ENCODE measurements at places on chromosomes 5 and 9. TPM values are rescaled to one million over a fixed set of nuclear protein-coding genes. Genes with fewer than 3 reads are reported as not detected.

DNA sequence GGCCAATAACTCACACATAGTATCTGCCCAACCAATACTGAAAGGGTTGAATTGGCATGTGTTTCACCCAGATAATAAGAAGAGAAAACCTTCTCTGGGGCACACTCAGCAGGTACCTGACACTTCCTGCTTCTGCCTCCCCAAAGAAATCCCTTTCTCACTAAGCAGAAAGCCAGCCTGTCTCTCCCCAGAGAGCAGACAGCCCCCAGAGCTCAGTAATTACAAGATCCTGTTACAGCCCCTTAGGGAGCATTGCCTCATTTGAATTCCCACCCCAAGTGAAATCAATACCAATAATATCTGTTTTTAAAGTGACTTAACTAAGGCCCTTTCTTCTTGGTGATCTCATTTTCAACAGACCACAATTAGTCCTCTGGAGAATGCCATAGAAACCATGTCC lies 38.5 kb upstream of the FOXI1 start:
- DNase-seq, result no peak

- DNase-seq, result no peak
These were observed 177.9 kb downstream of the C9orf50 start for GRCh38 chr9:129442803-129443511.

DNA sequence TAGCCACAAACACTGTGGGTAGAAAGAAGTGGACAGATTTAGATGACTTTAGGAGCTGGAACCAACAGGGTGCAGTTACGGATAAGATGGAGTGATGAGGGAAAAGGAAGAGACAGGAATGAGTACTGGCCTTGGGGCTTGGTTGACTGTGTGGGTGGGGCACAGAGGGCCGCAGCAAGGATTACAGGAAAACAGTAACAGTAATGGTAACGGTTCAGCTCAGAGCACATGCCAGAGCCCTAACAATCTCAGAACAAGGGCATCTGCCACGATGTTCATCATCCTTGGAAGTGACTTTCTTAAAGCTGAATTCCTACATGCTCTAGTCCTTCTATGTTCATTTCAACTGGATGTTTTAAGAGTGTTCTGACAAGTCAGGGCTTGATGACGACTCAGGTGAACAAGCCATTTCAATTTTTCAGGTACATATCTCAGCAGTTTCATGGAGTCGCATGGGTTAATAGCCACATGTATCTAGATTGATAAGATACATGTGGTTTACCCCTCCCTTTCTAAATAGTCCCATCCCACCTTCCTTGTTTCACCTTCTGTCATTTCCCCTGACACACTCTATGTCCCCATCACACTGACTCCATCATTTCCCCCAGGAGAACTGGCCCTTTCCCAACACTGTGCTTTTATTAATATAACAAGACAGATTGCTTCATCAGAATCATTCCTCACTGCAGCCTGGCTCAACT lies 65.0 kb downstream of the CEMIP2 start:
- no peak for DNase-seq

DNA sequence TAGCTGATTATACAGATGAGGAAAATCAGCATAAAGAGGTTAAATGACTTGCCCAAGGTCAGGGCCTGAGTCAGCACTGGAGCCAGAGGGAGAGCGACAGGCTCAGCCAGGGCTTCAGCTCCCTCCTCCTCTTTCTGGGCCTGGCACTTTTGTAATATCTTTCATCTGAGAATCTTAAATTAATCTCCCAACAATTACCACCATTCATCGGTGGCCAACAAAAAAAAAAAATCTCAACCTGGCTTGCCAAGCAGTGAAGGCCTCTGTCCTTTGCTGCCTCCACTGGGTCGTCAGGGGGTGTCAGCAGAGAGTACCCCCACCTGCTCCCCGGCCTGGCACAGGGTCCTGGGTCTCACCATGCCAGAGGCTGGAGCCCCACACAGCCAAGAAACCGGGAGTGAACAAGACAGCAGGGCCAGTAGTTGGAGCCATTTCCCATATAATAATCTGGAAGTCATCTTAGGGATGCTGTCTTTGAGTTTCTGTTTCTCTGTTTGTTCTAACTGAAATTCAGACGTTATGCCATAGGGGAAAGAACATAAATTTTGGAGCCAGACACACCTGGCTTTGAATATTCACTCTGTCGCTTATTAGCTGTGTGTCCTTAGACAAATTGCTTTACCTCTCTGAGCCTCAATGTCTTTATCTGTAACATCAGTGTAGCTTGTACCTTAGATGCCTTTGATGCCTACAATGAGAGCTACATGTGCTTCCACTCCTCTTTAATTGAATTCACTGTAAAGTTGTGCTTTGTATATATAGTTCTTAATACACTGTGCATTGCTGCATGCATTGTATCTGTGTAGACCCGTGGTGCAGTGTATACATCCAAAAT lies 299.9 kb upstream of the MSX2 start:
- DNase-seq, result no peak

DNA sequence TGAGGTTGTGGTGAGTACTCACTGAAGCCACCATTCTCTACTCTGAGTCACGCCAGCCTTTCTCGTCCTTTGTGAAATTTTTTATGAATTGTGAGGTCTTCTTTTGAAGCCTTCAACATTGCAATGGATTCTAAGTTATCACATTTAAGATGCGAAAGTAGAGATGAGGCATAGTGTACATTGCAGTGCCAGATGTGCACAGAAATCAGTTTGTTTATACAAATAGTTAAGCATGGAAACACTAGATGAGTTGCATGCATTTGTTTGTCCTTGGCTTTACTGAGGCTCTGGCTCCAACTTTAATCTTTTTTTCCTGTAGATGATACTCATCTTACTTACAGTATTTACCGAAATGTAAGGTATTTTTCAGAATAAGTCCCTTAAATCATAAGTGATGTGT lies 453.7 kb upstream of the RIOK2 start:
- DNase-seq, result no peak

DNA sequence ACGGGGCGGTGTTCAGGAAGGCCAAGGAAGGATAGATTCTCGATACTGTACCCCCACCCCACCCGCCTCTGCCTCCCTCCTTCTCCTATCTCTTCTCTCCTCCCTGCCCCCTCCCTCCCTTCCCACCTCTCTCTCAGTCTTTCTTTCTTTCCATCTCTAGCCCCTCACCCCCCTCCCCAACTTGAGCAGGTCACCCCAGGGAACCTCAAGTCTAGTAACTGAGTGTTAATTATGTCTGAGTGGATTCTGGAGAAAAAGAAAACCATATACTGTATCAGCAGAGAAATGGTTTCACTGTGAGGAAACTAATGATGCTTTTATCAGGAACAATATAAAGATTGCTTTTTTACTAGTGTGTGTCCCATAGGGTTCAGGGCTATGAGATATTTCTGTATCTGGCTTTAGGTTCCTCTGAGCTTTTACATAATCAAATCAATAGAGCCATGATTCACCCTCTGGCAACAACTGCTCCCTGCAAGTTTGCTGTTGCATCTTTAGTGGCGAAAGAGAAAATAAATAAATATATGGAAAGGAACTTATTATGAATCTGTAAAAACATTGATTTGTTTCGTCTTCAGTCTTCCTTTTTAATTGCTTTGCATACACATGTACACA lies 639.7 kb downstream of the CCDC171 start:
- peak; percentile 77 for DNase-seq

GRCh38 chr9:37917801-37918664 lies 14.1 kb upstream of the SLC25A51 start:
- no peak for DNase-seq

GRCh38 chr5:88727705-88728313 lies 155.2 kb downstream of the MEF2C start:
- DNase-seq, result peak; percentile 61

- DNase-seq, result no peak
These were observed 192.9 kb downstream of the CRB2 start for GRCh38 chr9:123548741-123549545.

DNA sequence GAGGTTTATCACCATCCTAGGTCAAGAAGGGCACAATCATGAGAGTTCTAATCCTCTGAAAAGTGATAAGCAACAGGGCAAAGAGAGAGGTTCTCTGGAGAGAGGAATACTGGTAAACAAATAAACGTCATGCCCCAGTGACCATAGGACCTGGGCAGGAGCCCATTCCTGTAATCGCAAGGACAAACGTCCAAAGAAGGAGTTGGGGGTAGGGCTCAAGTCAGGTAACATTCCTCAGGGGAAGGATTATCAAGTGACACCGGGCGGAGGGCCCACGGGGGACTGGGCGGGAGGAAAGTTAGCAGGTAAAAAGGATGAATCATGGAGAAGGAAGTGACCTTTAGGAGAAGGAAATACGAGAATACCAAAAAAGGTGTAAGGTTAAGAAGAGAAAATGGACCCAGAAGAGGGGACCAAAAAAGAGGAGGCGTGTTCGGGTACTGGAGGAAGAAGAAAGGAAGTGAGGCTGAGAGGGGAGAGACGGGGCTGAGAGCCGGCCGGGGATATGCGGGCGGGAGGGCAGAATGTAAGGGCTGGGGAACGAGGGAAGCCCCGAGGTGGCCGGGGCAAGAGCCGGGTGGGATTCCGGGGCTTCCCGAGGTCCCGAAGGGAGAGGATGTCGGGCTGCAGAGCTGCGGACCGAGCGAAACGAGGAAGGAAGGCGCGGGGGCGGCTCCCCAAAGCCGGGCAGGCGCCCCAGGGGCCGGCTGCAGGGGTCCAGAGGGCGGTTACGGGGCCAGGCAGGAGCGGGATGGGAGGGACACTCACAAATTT lies 583 bp downstream of the DIAPH1 start:
- DNase-seq, result peak; percentile 21

- DNase-seq, result peak; percentile 12
These were observed 38.7 kb upstream of the SH3PXD2B start for GRCh38 chr5:172493002-172493401.

- DNase-seq, result peak; percentile 95
These were observed 690.9 kb upstream of the CDH18 start for GRCh38 chr5:20678814-20679298.

- no peak for DNase-seq
These were observed 348.9 kb upstream of the ISL1 start for GRCh38 chr5:51034222-51034901.

GRCh38 chr9:75876999-75877640 lies 13.4 kb upstream of the PCSK5 start:
- no peak for DNase-seq

GRCh38 chr9:136175616-136176197 lies 29.2 kb downstream of the LHX3 start:
- DNase-seq, result no peak

- no peak for DNase-seq
These were observed 31.6 kb downstream of the NSUN2 start for GRCh38 chr5:6601271-6601670.

GRCh38 chr5:172674155-172674554 lies 33.1 kb downstream of the NEURL1B start:
- DNase-seq, result no peak

The PDE6A gene
- total RNA-seq, result not detected

The PCAT7 gene
- total RNA-seq, result 0.09 TPM

The TMEM252 gene
- not detected for total RNA-seq

The MAMDC4 gene
- total RNA-seq, result not detected

The ANKRD34B gene
- not detected for total RNA-seq

Data from fibroblast of the aortic adventitia (primary cell).